ENCODE measurements at places on chromosomes 3 and 15.

DNA sequence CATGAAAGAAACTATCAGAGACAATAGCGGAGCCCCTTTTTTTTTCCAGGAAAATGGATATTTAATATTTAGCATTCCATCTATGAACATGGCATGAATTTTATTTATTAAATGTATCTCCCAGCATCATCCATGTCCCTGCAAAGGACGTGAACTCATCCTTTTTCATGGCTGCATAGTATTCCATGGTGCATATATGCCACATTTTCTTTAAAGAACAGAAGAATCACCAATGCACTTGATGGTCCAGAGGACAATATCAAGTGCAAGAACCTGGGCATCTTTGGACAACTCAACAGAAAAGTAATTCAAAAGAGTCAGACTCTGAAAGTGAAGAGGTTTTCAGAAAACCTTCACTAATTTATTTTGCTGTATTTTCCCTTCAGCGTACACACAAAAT, 133.0 kb upstream of the SLC7A14 start:
- DNase-seq: no peak

- DNase-seq: peak; percentile 82
Measured at GRCh38 chr3:183285828-183286457, 32.9 kb downstream of the B3GNT5 start.

DNA sequence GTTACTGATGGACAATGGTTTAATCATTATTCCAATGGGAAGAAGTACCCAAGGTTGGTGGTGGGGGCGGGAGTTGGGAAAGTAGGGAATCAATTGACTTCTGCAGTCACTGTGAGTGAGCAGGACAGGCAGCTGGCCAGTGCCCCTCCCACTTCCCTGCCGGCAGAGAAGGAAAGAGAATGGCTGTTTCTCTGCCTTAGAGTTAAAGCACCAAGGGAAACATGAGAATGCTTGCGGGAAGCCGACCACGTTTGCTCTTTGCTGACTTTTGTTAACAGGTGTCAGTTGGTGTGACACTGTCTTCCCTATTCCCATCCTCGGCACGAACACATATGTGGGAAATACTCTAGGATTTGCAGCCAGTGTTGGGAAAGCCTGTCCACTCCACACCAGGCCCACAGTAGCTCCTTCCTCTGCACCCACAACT, 33.5 kb upstream of the MFSD1 start:
- DNase-seq: no peak

DNA sequence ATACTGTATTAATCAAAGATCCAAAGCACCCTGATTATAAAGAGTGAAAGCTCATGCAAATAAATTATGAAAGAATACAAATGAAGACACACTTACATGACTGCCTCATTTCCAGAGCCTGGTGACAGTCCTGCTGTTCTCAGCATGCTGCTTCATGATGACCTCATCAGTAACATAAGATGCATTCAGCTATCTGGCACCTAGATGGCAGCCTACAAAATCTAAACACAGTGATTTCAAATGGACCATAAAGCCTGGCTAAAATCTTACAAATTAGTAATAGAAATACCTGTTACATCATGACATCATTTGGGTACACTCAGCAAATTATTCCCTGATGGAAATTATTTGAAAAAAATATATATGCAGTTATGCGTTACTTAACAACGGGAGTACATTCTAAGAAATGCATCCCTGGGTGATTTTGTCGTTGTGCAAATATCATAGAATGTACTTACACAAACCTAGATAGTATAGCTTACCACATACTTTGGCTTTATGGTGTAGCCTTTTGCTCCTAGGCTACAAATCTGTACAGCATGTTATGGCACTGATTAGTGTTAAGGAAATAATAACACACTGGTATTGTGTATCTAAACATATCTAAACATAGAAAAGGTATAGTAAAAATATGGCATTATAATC, 207.2 kb downstream of the EPHA3 start:
- DNase-seq: no peak

DNA sequence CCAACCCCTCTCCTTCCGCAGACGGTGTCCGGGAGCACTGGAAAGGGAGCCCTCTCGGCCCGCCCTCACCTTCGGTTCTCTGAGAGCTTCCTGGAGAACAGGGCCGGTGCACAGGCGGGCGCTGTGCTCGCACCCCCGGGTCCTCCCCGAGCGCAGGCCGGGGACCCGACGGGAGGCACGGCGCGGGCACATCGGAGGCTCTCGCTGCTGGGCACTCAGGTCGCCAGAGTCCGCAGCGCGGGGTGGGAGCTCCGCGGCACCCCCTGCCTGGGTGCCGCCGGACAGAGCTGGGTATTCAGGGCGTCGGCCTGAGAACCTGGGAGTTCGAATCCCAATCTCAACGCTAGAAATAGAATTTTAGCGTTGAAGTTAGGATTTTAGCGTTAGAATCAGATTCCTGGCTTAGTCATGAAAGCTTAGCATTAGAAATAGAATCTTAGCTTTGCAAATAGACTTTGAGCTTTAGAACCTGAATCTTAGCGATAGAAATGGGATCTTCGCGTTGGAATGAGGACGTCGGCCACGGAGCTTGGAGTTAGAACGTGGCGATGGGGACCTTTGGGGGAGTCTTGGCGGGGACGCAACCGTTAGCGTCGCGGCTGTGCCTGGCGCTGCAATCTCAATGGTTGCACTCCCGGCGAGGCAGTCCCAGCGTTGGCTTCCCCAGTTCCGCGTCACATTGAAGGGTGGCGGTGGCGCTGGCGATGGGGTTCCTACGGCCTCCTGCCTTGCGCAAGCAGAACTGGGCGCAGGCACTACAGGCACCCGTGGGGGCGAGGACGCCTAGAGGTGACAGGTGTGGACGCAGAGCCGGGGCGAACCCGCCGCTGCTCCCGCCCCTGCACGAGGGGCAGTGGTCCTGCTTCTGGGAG, 549 bp downstream of the TRH start:
- no peak for DNase-seq

DNA sequence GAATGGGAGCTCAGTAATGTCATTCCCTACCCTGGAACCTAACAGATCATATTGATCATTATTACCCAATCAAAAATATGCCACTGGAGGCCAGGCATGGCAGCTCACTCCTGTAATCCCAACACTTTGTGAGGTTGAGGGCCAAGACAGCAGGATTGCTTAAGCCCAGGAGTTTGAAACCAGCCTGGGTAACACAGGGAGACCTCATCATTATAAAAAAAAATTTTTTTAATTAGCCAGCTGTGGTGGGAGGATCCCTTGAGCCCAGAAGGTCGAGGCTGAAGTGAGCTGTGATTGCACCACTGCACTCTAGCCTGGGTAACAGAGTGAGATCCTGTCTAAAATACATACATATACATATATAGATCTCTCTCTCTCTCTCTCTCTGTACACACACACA, 10.2 kb downstream of the IGDCC4 start:
- no peak for DNase-seq

DNA sequence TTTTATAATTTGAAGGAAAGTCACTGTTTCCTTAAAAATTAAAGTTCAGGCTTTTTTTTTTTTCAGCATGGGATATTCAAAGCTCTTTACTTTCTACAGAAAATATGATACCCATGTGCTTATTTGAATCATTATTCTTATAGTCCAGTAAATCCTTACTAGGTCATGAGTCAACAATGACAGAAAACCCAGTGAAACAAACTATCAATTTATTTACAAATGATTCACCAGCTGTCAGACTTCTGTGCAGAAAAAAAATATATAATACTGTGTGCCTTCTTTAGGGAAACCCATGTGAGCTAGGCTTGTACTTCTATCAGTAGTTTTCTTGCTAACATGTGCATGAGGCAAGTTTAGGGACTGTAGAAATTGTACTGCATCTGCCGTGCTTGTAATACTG, 1.2 kb downstream of the ACP3 start:
- DNase-seq: no peak

DNA sequence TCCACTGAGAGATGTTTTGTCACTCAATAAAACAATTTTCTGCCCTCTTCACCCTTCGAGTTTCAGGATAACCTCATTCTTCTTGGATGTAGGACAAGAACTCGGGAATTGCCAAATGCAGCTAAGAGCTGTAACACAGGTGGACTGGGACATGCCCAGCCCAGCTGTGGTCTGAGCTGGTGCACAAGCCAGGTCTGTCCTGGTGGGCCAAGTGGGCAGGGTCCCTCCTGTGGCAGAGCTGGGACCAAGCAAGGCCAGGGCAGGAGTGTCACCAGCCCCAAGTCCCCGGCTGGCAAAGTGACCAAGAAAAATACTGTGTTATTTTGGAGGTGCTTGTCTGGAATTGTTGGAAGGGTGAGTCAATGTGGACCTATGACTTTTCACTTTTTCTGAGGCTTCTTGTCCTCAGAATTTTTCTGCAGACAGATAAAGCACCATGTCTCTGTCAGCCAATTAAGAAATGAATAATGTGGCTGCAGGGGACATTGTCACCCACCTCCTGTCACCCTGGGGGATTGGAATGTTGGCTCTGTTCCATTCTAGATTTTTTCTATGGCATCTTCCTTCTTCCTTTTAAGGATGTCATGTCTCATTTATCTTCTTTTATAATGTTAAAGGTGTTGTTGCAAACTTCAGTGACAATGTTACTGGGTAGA, 645.2 kb upstream of the EPHA6 start:
- DNase-seq: no peak

- no peak for DNase-seq
Measured at GRCh38 chr15:99707473-99708270, 25.6 kb downstream of the LYSMD4 start.

DNA sequence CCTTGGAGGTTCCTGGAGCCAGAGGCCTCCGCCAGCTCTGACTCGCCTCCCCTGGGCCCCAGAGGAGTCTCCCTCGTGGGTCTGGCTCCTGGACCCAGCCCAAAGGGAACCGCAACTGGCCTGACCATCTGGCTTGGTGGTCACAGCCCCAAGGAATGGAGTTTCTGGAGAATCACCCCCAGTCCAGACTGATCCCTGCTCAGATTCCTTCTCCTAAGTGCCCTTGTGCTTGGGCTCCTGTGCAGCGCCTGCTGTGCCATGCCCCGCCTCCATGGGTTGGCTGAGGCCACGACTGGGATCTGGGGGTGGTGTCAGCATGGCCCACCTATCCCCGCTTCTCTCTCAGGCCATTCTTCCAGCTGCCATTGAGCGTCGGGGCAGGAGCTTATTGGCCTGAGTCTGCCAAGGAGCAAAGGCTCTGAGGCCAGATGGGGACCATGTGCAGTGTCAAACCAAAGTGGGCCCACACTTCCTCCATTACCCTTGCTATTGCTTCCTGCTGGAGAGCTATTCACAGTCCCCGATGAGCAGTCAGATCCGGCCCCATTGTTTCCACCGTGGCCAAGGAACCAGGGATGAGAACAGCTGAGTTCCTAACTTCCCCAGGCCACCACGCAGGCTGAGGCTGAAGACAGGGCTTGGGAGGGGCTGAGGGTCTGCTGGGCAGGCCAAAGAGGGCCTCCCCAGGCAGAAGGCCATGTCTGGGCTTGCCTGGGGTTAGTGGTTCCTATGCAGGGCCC, 19.0 kb downstream of the CSPG4 start:
- DNase-seq: no peak

GRCh38 chr3:66229931-66230330, 9.1 kb downstream of the SLC25A26 start:
- DNase-seq: no peak
